ENCODE measurements at places on chromosomes 1 and 21.
A peak's percentile ranks its signal among the peaks of the same experiment; 100 is the strongest.

DNA sequence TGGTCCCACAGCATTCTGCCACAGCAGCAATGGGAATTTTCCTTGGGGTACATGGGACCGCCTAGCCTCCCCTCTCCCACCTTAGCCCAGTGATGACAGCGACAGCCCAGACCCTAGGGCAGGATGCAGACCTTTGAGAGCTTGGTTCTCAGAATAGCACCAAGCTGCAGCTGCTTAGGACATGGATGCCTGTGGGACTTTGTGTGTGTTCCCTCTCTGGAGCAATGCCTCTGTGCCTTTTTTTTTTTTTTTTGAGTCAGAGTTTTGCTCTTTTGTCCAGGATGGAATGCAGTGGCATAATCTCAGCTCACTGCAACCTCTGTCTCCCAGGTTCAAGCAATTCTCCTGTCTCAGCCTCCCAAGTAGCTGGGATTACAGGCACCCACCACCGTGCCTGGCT, 44.2 kb upstream of the AK4 start:
- DNase-seq: no peak

DNA sequence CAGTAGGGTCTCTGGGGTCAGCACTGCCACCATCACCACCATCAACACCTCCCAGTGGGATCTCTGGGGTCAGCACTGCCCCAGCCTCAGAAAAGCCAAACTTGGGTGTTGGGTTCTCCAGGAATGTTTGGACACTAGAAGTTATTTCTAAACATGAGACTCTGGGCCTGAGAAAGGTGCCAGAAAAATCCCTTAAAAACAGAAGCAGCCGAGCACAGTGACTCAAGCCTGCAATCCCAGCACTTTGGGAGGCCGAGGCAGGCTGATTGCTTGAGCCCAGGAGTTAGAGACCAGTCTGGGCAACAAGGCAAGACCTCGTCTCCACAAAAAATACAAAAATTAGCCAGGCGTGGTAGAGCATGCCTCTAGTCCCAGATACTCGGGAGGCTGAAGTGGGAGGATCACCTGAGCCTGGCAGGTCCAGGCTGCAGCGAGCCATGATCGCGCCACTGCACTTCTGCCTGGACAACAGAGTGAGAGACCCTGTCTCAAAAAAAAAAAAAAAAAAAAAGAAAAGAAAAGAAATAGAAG, 470 bp downstream of the PTAFR start:
- DNase-seq: no peak

- peak; percentile 50 for DNase-seq
Measured at GRCh38 chr1:181033799-181034451, at the start of gene MR1. Gene MR1 (plus strand): TSS chr1:181033983. CDS start chr1:181034008, 25 bp downstream.

GRCh38 chr1:248873993-248874533, 15.2 kb upstream of the ZNF692 start:
- DNase-seq: peak; percentile 51

- no peak for DNase-seq
Measured at GRCh38 chr1:203536575-203536974, 42.6 kb downstream of the OPTC start.

DNA sequence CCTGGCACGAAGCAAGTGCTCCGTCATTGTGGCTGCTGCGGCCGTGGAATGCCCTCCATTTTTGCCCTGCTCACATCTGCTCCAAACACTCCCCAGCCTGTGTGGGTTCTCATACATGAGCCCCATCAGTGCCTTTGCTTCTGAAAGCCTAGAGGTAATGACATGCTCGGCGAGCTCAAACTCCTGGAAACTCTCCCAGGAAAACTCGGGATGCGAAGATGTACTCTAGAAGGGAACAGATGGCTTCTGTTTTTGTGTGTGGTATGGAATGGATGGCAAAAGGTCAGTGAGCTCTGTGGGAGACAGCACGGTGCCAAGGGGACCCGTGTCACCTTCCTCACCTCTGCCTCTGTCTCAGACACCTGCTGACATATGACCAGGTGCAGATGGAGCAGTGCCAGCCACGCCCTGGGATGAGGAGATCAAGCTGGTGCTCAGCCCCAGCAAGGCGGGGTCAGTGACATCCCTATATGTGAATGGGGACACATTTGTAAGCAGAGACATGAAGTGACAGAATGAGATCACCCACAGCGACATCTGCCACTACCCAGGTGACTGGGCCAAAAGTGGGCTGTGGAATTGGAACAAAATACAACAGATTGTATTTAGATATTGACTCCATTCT, 84.1 kb upstream of the COX20 start:
- no peak for DNase-seq

- DNase-seq: no peak
Measured at GRCh38 chr1:232260861-232261260, 369.1 kb downstream of the SIPA1L2 start.

- no peak for DNase-seq
Measured at GRCh38 chr1:201718346-201719202, 110.4 kb upstream of the IPO9 start.

DNA sequence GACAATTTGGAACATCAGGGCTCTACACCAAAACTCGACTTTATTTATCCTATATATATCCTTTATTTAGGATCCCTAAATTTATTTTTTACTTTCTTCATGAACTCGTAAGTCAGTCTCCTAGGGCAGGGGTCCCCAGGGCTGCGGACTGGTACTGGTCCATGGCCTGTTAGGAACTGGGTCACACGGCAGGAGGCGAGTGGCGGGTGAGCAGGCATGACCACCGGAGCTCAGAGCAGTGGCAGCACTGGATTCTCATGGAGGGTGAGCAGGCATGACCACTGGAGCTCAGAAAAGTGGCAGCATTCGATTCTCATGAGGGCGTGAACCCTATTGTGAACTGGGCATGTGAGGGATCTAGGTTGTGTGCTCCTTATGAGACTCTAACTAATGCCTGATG, 427.0 kb downstream of the SMYD3 start:
- DNase-seq: no peak

GRCh38 chr1:62988867-62989266, 204.9 kb downstream of the ATG4C start:
- no peak for DNase-seq

- no peak for DNase-seq
Measured at GRCh38 chr1:10687251-10687651, 109.2 kb downstream of the CASZ1 start.

GRCh38 chr1:24871306-24871901, 58.7 kb downstream of the RUNX3 start:
- no peak for DNase-seq

- DNase-seq: peak; percentile 31
Measured at GRCh38 chr1:204266504-204267034, 52.8 kb upstream of the GOLT1A start.

- DNase-seq: no peak
Measured at GRCh38 chr21:45267390-45267760, 20.3 kb downstream of the POFUT2 start.

GRCh38 chr1:116956378-116956777, 45.2 kb upstream of the CD101 start:
- DNase-seq: peak; percentile 34

GRCh38 chr1:80656014-80656636, 1144.6 kb upstream of the ADGRL2 start:
- DNase-seq: no peak

- DNase-seq: no peak
Measured at GRCh38 chr1:22815421-22816066, 104.9 kb downstream of the EPHB2 start.

- DNase-seq: no peak
Measured at GRCh38 chr1:32801096-32801715, 16.0 kb downstream of the YARS1 start.

DNA sequence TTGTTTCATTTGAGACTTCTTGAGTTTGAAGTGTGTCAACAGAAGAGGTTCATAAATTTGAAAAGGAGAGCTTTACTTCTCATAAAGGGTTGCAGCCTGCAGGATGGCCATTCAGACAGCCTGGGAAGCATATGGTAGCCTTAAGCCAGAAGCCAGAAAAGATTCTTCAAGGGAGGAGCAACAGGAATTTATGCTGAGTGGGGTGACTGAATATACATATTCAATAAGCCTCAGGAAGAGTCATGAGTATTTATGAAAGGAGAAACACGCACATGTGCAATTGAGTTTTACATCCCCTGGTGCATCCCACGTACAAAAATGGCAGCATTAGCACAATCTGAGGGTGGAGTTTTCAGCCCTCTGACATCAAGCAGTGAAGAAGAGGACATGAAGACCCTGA, 290.2 kb downstream of the KCTD3 start:
- DNase-seq: no peak

DNA sequence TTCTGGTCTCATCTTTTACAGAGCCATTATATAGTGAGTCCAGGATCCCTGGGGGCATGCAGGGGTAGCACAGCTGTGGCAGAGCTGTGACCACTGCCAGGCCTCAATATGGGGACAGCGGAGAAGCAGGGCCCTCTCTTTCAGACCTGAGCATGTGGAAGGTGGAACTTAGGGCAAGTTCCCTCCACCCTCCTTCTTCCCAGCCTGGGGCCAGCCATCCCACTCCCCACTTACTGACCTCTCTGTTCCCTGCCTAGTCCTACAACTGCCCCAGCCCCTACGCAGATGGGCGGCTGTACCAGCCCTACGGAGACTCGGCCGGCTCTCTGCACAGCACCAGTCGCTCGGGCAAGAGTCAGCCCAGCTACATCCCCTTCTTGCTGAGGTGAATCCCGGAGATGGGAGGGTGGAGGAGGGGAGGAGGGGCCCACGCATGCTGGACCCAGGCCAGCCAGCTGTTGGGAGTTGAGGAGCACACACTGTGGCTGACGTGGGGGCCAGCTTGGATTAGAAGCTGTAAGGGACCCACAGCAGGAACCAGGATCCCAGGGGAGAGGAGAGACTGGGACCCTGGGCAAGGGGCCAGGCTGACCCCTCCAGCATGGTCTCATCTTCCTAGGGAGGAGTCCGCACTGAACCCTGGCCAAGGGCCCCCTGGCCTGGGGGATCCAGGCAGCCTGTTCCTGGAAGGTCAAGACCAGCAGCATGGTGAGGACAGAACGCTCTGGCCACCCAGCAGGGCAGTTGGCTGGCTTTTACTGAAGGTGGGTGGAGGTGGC, 10.7 kb downstream of the PSRC1 start:
- DNase-seq: no peak

- DNase-seq: no peak
Measured at GRCh38 chr1:81304187-81304586, 496.5 kb upstream of the ADGRL2 start.

DNA sequence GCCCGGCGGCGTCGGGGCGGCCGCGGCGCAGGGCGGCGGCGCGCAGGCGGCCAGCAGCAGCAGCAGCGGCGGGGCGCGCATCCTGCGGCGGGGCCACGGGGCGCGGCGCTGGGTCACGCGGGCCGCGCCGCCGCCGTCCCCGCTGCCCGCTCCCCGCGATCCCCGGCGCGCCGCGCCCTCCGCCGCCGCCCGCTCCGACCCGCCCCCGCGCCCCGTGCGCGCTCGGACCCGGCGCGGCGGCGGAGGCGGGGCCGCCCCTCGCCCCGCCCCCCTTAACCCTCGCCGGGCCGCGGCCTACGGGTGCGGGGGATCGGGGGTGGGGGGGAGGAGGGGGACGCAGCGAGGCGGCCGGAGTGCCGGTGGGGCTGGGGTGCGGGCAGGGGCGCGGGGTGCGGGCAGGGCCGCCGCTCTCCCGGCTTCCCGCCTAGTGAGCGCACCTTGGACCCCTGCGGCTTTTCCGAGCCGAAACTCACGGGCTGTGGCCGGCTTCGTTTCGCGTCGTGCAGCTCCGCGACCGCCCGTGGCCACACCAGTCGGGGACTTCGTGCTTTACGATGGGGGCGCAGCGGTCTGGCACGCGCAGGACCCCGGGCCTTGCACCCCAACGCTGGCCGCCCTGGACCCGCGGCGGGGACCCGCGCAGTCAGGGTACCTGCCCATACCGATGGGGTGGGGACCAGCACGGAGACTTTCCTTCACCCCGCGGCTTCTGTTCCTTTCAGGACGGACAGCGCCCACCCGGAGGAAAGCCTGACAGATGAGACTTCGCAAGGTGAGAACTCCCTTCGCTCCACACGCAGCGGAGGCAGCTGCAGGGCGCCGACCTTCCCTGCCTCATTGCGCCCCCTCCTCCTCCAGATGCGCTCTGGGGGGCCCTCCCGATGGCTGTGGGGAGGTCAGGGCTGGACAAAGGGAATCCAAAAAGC, at the start of gene FNDC10:
FNDC10 (minus strand) TSS at position 201 of the 926 bp plus-strand sequence; CDS start at position 81, 120 bp downstream.
- peak; percentile 85 for DNase-seq

- no peak for DNase-seq
Measured at GRCh38 chr1:27360159-27361043, 6.4 kb downstream of the MAP3K6 start.

- DNase-seq: no peak
Measured at GRCh38 chr1:217494767-217495166, 136.1 kb downstream of the GPATCH2 start.

DNA sequence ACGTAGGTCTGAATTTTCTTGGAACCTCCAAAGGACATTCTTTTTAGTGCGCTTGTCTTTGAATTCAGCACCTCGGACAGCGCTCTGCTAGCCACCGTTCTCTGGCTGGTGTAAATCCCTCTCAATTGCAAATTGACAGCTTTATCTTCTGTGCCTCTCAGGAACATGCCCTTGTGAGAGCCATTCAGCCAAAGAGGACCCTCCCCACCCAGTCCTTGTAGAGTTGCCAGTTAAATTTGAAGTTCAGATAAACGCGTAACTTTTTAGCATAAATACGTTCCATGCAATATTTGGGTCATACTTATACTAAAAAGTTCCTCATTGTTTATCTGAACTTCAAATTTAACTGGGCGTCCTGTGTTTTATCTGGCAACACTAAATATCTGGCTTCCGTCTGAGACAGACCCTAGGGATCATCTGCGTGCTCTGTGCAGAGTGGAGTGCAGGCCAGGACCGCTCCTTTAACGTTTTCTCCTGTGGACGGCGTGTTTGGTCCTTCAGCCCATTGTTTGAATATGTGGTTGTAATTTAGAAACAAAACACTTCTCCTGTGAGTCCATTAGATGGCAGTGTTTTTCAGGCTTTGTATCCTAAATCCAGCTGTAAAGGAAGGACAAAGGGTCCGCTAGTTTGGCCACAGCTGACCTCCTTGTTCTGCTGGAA, 7.0 kb downstream of the KCNAB2 start:
- DNase-seq: peak; percentile 40
